ENCODE measurements at places on chromosomes 2 and 18. TPM values are rescaled to one million over a fixed set of nuclear protein-coding genes. Genes with fewer than 3 reads are reported as not detected.

- no peak overlapping the region for H3K4me3 ChIP-seq
- no peaks in the 10 kb centered on the region for H3K36me3 ChIP-seq
- H3K27ac ChIP-seq = no peak overlapping the region
- no peak for DNase-seq
- H3K27me3 ChIP-seq = peaks cover 4% of the 10 kb centered on the region
Observed at GRCh38 chr2:232629129-232629475, 4.3 kb upstream of the EFHD1 start.

- no peak overlapping the region for H3K27ac ChIP-seq
- H3K4me3 ChIP-seq = no peak overlapping the region
- no peaks in the 10 kb centered on the region for H3K36me3 ChIP-seq
- H3K27me3 ChIP-seq = peaks cover 79% of the 10 kb centered on the region
Observed at GRCh38 chr2:172091000-172091641, 5.8 kb downstream of the DLX1 start.

DNA sequence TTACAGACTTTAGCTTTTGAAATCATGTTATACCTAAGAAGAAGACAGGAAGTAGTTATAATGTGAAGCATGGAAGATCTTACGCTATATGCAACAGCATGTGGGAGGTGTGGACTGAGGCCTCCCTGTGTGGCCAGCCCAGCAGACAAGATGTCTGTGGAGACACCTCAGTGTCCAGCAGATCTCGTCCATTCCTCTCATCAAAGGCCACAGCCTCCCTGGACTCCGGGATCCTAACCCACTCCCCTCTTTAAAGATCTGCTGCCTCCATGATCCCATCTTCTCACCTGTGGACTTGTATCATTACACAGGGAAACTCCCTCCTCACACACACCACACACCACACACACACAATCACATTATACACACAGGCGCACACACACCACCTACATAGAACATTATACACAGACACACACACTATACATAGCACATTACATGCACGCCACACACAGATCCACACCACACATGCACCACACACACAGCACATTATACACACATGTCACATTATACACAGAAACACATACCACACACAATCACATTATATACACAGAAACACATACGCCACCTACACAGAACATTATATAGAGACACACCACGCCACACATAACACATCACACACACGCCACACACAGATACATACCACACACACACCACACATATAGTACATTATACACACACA lies 89.5 kb downstream of the PXDN start:
- H3K4me3 ChIP-seq = no peak overlapping the region
- H3K4me1 ChIP-seq = no peaks in the 10 kb centered on the region
- peaks cover 4% of the 10 kb centered on the region for H3K27me3 ChIP-seq
- no peak overlapping the region for H3K27ac ChIP-seq
- H3K36me3 ChIP-seq = no peaks in the 10 kb centered on the region

GRCh38 chr2:154696810-154697417 lies 1.6 kb upstream of the KCNJ3 start:
- H3K36me3 ChIP-seq = peaks cover 4% of the 10 kb centered on the region
- H3K4me1 ChIP-seq = peaks cover 1% of the 10 kb centered on the region
- no peak overlapping the region for H3K4me3 ChIP-seq
- H3K27me3 ChIP-seq = peaks cover 4% of the 10 kb centered on the region

GRCh38 chr2:234981197-234982095 lies 29.6 kb downstream of the SH3BP4 start:
- no peaks in the 10 kb centered on the region for H3K36me3 ChIP-seq
- peaks cover 1% of the 10 kb centered on the region for H3K27me3 ChIP-seq
- DNase-seq = no peak
- no peak overlapping the region for H3K27ac ChIP-seq
- H3K4me1 ChIP-seq = peaks cover 15% of the 10 kb centered on the region
- H3K4me3 ChIP-seq = no peak overlapping the region

GRCh38 chr2:146748046-146748445 lies 1096.8 kb upstream of the ACVR2A start:
- no peak overlapping the region for H3K27ac ChIP-seq
- H3K36me3 ChIP-seq = no peaks in the 10 kb centered on the region
- H3K4me3 ChIP-seq = no peak overlapping the region
- no peaks in the 10 kb centered on the region for H3K4me1 ChIP-seq
- DNase-seq = no peak

GRCh38 chr2:122100346-122100745 lies 344.9 kb downstream of the TSN start:
- H3K4me3 ChIP-seq = no peak overlapping the region
- no peak for DNase-seq
- no peaks in the 10 kb centered on the region for H3K27me3 ChIP-seq
- no peaks in the 10 kb centered on the region for H3K36me3 ChIP-seq

- H3K27me3 ChIP-seq = peaks cover 10% of the 10 kb centered on the region
- H3K4me3 ChIP-seq = no peak overlapping the region
- peaks cover 35% of the 10 kb centered on the region for H3K4me1 ChIP-seq
- peak overlapping the region; percentile 42 for H3K27ac ChIP-seq
Observed at GRCh38 chr2:85709401-85709811, 15.2 kb downstream of the GNLY start.

DNA sequence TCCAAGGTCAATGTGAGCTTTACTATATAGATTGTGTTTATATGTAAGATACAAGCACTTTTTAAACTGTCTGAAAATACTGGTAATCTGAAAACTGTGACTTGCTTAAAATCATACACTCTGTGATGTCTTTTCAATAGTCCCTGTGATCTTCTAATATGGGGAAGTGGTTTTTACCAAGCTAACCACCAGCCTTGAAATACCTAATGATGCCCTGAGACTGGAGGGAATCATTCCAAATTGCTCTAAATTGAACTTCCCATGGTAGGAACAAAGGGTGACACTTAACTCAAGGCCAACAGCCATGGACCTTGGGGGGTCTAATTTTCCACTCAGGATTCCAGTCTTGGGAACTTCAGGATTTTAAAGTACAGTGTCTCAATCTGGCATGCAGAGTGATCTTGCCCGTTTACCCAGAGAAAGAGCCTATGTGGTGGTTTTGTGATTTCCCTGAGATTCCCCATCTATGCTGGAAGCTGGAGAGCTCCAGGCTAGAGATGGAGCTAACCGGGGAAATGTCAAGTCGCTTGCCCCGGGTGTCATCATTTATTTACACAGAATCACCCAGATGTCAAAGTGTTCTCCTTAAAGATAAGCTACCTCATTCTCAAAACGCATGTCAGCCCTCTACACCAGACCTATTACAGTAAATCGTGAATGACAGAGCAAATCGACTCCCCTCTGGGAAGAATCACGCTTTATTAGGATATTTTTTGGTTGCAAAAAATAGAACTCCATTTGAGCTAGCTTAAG lies 198.5 kb downstream of the SP3 start:
- no peaks in the 10 kb centered on the region for H3K4me1 ChIP-seq
- no peak for DNase-seq
- H3K36me3 ChIP-seq = no peaks in the 10 kb centered on the region
- no peak overlapping the region for H3K27ac ChIP-seq
- H3K27me3 ChIP-seq = peaks cover 2% of the 10 kb centered on the region
- no peak overlapping the region for H3K4me3 ChIP-seq

- H3K4me1 ChIP-seq = no peaks in the 10 kb centered on the region
- H3K27ac ChIP-seq = no peak overlapping the region
- H3K27me3 ChIP-seq = no peaks in the 10 kb centered on the region
Observed at GRCh38 chr2:77314721-77315120, 207.5 kb downstream of the LRRTM4 start.

DNA sequence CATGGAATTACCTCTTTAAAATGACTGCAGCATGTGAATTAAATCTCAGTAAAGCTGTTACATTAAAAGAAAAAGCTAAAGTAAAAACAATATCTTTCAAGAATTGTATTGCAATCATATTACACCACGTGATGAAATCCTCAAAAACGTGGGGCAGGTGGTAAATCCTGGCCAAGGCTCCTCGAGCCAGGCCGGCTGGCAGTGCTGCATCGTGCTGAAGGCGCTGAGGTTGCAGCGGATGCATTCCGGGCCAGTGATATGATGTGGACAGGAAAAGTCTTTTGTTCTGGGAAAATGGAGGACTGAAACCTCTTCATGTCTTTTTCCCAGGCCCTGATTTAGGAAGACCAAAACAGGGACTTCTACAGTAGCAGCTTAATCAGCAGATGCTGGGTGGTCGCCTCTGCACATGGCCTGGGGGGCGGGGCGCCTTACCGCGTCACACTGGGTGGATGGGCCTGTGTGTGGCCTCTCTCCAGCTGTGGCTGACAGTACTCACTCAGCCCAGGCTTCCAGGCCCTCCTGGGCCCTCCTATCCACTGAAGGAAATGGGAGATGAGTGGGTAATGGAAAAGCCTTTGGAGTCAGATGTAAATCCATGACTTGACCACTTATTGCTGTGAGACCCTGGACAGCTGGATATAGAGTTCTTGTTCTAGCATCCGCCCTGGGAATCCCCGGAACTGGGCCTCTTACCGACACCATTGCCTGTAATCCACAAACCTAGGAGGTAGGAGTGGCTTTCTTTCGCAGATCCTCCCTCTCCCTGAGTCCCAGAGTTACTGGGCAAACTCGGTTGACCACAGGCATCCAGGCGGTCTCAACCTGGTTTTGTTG lies 45.1 kb downstream of the PROC start:
- peaks cover 6% of the 10 kb centered on the region for H3K4me1 ChIP-seq
- no peaks in the 10 kb centered on the region for H3K27me3 ChIP-seq
- H3K4me3 ChIP-seq = no peak overlapping the region

ACTG2 gene
- polyA plus RNA-seq = not detected

CIAO1 gene
- polyA plus RNA-seq = 92.2 TPM

LYG2 gene
- not detected for polyA plus RNA-seq

LTBP1 gene
- polyA plus RNA-seq = 2.0 TPM

Measured in immature natural killer cell (primary cell).